ENCODE measurements at places on chromosomes 4 and X.

GRCh38 chr4:26208237-26208994 lies 112.4 kb upstream of the RBPJ start:
- DNase-seq = no peak

DNA sequence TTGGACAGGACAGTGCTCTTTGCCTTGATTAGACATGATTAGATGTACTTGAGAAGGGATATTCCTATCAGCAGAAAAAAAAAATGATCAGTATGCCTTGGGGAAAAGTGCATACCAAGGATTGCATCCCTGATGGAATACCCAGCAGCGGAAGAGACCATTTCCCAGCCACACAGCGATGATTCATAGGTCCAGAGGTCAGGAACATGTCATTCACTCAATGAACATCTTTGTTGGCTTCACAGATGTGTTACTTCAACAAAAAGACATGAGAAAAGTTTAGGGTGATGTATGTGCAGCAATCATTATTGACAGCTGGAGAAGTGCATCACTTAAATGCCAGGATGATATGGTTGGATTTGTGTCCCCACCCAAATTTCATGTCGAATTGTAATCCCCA lies 293.5 kb downstream of the ZNF674 start:
- no peak for DNase-seq

GRCh38 chr4:122552898-122553297 lies 68.0 kb downstream of the IL21 start:
- no peak for DNase-seq

- peak; percentile 5 for DNase-seq
Measured at GRCh38 chr4:99300934-99301333, 10.1 kb upstream of the ADH1A start.

- DNase-seq = no peak
Measured at GRCh38 chr4:41746440-41747229, 1.9 kb downstream of the PHOX2B start.

GRCh38 chrX:54807524-54808108 lies at the start of gene MAGED2:
Gene MAGED2 (plus strand): TSS chrX:54807745. CDS start chrX:54809332, 1,587 bp downstream.
- DNase-seq = no peak

DNA sequence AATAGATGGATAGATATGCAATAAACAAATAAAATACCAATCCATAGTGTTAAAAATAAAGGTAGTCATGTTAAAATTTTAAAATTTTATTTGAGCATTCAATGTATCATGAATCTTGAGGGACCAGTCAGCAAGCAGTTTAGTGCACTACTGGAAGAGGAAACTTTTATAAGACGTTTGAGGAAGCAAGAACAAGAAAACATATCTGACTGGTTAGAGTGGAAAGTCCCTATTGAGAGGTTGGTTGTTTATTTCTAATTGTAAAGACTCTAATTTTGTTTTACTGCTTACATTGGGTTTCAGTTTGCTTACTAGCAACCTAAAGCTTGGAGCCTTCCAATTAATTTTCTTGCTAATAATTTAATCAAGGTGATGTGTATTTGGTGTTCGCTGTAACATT lies 786.2 kb downstream of the RAB28 start:
- DNase-seq = no peak

- DNase-seq = no peak
Measured at GRCh38 chr4:67396008-67396407, 149.3 kb downstream of the CENPC start.

DNA sequence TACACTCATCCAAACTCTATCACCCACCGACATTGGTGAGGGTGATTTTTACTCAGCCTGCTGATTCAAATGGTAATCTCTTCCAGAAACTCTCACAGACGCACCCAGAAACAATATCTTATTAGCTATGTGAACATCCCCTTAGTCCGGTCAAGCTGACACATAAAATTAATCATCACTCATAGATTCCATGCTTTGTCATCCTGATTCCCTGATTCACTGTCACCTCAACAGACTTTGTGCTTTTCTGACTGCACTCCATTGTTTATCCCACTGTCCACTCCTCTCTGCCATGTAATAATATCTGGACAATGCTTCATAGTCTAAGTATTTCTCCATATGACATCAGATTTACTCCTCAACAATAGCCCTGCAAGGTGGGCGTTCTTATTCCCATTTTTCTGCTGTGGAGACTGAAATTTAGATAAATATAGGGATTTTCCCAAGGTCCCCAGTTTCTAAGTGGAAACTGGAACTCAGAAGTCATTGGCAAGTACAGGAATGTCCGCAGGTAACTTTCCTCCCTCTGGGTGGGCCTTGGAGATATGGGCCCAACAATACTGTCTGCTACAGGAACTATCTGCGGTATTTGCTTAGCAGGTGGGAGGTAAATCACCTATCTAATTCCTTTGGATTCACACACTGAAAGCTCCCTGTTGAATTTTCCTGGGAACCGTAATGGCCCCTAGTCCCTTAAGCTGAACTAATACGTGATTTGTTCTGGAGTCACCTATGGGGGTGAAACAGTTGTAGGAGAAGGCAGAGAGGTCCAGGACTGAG lies 228.6 kb upstream of the BCOR start:
- DNase-seq = no peak

DNA sequence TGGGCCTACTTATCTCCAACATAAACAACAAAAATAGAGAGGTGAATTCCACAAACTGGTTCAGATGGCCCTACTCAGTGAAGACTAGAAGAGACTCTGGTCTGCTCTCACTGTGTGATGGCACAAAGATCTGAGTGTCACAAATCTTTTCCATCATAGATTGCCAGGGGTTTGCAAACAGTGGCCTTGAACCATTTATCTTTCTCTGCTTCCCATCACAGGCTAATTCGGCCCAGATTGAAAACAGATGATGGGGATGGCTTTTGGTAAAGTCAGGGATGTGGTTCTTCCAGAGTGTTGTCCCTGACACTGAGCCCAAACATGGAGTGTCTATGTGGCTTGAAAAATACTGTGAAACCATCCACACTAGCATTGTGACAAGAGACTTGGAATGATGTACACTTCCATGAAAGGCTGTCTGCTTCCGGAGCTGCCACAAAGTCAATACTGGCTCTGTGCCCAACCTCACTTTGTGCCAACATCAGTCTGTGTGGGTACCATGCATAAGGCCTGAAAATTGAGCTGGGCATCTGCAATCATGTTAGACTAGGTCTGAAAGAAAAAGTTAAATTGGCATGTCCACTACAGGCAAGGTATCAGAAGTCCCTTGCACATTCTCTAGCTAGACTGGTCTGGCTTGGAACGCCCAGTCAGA lies 25.2 kb upstream of the PLAC1 start:
- peak; percentile 40 for DNase-seq

DNA sequence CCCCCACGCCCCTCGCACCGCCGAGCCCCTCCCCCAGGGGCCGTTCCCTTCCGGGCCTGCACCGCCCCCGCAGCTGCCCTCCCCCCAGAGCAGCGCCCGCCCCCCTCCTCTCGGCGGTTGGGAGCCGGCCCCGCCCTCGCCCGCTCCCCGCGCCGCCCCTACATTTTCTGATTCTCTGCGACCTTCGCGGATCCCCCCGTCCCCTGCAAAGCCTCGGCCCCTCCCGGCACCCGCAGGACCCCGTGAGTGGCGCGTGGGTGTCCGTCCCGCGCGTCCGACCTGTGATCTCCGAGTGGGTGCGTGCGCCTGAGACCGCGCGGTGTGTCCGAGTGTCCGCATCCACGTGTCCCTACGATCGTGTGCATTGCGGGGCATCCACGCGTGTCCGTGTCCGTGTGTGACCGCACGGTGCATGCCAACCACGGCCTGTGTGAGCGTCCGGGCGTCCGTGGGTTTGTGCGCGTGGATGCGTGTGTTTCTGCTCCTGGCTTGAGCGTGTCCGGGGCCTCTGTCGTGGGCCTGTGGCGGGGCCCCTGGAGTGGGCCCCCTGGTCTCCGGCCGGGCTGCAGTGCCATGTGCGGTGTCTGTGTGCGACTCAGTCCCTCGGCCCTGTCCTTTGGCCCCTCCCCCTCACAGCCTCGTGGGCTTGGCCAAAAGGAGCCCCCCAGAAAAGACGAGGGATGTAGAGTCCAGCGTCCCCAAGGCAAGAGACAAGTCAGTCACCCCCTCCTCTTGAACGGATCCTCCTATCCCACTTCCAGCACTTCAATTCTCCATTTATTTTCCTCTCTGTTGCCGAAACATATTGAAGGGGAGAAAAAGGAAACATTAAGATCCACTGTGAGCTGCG lies 8.8 kb upstream of the NKX1-1 start:
- no peak for DNase-seq

DNA sequence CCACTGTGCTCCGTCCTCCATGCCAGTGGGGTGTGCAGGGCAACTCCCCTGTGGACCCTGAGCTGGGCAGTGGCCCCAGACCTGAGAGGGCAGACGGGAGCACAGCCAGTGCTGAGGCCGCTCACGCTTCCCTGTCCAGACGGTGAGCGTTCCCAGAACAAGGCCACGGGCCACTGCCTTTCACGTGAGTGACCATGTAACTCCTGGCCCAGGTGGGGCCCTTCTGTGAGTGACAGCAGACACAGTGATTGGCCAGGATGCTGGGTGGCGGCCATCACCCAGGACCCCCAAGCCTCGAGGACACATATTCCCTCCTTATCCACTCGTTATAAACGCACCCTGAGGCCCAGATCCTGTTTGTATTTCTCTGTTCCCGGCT lies 10.5 kb downstream of the NSG1 start:
- DNase-seq = no peak

- DNase-seq = no peak
Measured at GRCh38 chrX:102684772-102685520, 27.3 kb upstream of the GPRASP2 start.

DNA sequence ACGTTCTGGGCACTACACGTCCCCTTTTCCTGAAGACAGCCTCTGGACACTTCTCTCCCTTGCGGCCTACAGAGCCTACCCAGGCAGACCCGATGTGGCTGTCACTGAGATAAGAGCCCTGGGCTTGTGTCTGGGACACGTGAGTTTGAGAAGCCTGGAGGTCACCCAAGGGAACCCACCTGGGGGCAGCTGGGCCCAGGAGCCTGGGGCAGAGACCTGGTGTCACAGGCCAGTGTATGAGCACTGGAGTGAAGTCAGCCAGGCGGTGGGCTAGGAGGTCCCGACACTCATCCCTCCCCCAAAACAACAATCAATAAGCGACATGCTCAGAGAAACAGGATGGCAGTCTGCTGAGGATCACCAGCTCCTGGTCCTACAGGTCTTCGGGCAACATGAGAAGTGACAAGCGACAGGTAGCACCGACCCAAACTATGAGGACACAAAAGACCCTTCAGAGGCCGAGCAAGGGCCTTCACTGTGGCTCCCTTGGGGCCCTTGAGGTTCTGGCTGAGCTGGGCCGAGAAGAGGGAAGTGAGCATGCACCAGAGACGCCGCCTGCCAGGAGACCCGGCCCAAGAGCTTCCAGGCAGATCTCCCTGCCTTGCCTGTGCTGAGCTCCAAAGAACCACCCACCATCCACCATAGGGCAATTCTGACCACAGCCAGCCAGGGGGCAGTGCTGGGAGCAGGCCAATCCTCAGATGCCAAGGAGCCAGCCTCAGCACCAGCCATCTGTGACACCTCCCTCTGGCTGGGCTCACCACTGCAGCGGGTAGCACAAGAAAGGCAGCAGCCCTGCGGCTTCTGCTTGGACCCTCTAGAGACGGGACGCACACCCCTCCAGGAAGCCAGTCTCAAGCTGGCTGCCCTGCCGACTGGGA lies 11.0 kb upstream of the DUSP9 start:
- no peak for DNase-seq

GRCh38 chr4:10267066-10267465 lies 150.5 kb upstream of the WDR1 start:
- DNase-seq = no peak

DNA sequence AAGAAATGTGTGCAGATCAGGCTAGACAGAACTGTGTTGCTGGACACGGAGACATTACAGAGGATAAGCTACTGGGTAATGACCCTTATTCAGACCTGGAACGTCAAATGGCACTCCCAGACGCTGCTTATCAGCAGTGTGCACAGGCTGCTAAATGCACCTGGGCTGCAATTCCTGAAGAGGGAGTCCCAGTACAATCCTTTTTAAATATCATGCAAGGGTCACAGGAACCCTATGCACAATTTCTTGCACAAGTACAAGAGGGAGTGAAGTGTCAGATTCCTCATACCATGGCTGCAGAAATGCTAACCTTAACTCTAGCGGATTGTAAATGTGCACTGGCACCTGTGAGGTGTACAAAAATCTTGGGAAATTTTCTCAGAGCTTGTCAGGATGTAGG lies 16.9 kb downstream of the SPIN2B start:
- DNase-seq = no peak

DNA sequence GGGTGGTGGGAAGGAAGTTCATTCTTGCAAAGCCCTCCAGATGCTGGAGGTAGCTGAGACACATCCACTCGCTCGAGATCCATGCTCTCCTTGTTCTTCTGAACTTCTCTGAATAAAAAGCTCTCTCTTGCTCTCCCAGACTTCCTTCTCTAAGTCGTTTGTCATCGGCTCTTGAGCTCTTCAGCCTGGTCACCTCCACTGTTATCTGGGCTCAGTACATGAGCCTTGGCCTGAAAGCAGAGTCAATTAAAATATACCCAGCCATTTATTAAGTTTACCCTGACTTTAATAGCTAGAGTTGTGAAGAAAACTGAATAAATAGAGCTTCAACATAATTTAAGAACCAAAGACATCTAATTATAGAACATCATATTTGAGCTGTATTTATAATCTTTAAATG lies 99.0 kb downstream of the CPE start:
- no peak for DNase-seq

DNA sequence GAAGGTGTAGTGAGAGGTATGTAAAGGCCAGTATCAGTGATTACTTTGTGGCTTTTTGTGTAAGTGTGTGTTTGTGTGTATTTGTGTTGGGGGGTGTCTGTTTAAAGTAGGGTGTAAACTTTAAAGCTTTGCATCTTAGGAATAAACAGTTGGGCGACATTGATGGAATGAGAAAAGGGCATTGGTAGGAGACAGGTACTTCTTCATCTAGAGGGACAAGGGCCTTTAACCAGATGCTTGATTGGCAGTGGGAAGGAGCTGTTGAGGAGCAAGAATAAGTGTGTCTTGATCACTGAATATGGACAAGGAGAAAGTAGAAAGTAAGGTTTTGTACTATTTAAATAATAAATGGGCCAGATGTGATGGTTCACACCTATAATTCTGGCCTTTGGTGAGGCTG lies 48.8 kb downstream of the RAPGEF2 start:
- DNase-seq = no peak

- no peak for DNase-seq
Measured at GRCh38 chr4:102843273-102843672, 15.9 kb upstream of the UBE2D3 start.

GRCh38 chr4:100054071-100054470 lies 104.0 kb upstream of the H2AZ1 start:
- DNase-seq = no peak

GRCh38 chr4:94126669-94127068 lies 81.0 kb upstream of the SMARCAD1 start:
- DNase-seq = no peak
